ENCODE measurements at places on chromosomes 2 and 18.

DNA sequence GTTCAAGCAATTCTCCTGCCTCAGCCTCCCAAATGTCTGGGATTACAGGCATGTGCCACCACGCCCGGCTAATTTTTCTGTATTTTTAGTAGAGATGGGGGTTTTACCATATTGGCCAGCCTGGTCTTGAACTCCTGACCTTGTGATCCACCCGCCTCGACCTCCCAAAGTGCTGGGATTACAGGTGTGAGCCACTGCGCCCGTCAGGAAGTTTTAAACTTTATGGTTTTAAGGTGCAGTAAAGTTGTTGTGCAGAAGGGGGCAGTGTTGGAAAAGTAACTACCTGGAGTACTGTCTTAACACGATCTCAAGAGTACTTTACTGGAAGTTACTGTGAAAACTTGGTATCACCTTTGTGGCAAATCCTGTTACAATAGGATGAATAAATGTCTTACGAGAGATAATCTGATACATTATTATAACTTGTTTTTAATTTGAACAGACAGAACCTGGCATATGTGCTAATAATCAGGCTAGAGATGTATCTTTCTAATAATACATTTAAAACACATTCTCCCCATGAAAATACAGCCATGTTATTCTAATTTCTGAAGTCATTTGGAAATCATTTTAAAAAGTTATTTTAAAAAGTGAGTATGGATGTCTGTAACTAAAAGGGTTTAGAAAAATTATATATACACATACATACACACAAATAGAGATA lies 10.8 kb downstream of the SPDYA start:
- DNase-seq: peak; percentile 72

GRCh38 chr2:201969938-201970785 lies 63.5 kb upstream of the FZD7 start:
- DNase-seq: peak; percentile 82

DNA sequence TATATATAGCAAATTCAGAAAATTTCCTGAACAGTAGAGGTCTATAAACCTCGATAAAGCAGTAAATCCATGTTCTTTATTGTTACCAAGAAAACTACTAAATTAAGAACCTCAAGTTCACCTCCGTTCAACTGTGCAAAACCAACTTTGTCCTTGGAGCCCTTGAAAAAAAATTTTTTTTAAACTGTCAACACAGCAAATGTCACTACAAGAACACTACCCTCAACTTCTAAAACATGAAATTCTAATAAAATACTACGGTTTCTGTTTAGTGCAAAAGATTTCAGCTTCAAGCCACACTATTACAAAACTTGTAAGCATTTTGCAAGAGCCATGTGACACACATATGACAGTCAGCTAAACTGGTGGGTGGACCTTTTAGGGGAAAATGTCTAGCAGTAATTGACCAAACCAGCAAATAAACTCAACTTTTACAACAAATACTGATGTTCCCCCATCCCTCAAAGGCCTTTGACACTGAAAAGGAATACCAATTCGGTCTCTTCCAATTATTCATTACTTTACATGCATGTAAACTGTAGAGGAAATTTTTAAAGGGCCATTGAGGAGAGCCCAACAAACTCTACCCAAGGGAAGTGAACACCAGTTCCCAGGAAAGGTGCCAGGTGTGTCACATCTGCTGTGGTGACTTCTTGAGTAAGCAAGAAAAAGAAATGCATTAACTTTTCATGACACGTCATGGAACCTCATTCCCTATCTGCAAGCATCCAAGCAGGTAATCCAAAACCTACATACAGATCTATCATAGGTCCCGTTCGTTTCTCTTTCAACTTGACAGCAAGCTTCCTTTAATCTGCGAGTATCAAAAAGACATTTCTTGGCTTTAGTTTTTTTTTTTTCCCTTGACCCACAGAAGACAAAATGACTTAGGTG lies 1.4 kb downstream of the RAB1A start:
- peak; percentile 67 for DNase-seq

DNA sequence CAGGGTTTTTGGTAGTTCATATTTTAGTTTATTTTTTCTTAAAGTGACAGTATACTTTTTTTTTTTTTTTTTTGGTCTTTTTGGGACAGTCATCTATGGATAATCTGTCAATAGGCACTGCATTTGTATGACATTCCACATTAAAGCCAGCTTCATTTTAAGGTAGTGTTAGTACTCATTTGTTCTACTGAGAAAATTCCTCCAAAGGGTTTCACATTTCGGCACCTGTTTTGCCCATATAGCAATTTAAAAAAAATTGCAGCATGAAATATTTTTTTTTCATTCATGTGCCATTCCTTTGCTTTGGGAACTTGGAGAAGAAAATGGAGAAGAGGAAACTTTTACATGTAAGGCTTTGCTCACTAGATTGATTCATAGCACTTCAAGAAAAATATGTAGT lies 276.3 kb upstream of the TCF4 start:
- DNase-seq: no peak

- no peak for DNase-seq
Observed at GRCh38 chr2:187569042-187569441, 14.8 kb upstream of the TFPI start.

DNA sequence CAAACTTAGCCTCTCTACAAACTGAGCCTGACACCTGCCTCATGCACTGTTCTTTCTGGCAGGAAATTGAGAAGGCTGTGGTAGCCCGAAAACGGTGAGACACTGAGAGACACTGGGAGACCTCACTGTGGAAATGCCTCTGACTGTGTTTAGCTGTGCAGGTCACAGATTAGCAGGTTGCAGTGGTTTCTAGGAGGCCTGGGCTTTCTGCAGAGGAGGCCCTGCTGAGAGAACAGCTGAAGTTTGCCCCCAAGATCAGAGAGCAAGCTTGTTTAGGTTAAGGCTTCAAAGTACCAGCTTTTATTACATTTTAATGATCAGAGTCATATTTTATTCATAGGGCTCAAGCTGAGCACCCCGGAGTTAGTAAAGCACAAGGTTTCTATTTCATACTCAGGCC lies 68.7 kb upstream of the LYPD6 start:
- DNase-seq: no peak
